ENCODE measurements at places on chromosomes 7 and 10.

DNA sequence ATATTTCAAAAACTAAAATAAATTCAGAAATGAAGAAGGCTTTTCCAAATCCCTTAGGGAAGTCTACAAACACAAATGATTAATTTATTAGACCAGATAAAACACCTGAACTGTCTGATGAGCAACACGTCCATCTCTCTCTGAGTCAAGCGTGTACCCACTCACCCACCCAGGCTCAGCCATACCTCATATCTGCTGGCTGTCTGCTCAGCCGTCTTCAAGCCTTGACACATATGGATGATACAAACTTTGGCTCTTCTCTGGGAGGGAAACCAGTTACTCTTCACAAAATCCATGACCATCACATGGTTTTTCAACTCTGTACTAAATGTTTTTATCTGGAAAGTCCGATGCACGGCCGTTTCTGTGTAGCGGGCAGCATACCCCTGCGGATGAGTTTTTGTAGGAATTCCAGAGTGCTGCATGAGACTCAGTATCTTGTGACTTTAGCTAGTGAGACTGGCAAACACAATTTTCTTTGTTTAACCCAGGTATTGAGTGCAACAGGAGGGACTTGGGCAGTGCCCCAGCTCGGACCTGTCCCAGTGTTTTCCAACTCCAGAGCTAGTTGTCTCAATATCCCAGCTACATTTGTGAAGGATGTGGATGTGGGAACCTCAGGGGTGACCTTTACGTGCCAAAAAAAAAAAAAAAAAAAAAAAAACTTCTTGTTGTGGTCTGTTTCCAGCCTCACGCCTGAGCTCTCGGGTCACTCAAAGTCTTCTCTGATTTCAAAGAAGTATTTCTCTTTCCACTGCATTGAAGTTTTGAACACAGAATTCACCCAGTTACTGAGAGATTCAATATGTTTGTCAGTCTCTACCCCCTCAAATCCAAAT lies at the start of gene C10orf90:
Gene C10orf90, minus strand, starts transcription at position 638 of the 839 bp plus-strand sequence. Its CDS starts 213 bp downstream, at position 425.
- no peak for DNase-seq

DNA sequence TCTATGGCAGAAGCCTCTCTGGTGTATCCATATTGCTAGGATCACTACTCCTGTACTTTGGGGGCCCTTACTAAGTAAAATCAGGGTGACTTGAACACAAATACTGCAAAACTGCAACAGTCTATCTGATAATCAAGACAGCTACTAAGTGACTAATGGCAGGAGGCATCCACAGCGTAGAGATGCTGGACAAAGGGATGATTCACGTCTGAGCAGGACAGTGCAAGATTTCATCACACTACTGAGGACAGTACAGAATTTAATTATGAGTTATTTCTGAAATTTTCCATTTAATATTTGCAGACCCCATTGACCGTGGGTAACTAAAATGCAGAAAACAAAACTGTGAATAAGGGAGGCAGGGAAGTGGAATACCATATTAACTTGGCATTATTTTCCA lies 10.4 kb downstream of the CUL2 start:
- peak; percentile 89 for DNase-seq

GRCh38 chr10:129402459-129402858 lies 64.6 kb upstream of the MGMT start:
- DNase-seq, result no peak

DNA sequence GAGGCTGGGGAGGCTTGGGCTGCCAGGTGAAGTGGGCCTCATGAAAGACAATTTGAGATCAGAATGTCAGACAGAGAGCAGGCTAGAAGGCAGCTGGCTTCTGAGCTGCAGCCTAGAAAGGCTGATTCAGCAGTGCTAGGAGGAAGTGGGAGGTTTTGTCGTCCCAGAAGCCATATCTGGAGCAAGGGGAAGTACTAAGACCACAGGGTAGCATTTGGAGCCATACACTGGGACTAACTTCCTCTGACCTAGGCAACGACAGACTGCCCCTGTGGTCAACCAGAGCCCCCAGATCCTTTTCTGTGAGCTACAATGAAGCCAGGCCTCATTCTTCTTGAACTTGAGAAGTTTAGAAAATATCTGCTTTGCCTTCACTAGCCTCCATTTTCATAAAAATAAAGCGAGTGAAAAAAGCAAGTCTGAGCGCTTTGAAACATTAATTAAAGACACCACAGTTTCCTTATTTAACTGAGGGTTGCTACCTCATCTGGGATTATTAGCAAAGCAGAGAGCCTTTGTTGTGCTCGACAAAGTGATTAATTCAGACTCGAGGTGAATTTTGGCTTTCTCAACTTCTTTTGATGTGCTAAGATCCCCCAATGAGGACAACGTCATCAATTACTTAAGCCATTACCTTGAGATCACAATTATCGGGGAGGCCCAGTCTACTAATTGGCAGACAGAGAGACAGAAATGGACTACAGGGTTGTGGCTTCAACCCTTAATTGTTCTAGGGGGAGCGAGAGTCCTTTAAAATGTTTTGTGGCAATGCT lies 26.6 kb downstream of the TBXAS1 start:
- DNase-seq, result no peak

- DNase-seq, result peak; percentile 82
These were observed 40.7 kb downstream of the KMT2C start for GRCh38 chr7:152395112-152395511.
